ENCODE measurements at places on chromosomes 7 and 10. TPM values are rescaled to one million over a fixed set of nuclear protein-coding genes. Genes with fewer than 3 reads are reported as not detected.

Gene TMEM139
- total RNA-seq, result 1.2 TPM

Gene HOGA1
- not detected for total RNA-seq

Gene SLC29A4
- total RNA-seq, result 2.2 TPM

DNA sequence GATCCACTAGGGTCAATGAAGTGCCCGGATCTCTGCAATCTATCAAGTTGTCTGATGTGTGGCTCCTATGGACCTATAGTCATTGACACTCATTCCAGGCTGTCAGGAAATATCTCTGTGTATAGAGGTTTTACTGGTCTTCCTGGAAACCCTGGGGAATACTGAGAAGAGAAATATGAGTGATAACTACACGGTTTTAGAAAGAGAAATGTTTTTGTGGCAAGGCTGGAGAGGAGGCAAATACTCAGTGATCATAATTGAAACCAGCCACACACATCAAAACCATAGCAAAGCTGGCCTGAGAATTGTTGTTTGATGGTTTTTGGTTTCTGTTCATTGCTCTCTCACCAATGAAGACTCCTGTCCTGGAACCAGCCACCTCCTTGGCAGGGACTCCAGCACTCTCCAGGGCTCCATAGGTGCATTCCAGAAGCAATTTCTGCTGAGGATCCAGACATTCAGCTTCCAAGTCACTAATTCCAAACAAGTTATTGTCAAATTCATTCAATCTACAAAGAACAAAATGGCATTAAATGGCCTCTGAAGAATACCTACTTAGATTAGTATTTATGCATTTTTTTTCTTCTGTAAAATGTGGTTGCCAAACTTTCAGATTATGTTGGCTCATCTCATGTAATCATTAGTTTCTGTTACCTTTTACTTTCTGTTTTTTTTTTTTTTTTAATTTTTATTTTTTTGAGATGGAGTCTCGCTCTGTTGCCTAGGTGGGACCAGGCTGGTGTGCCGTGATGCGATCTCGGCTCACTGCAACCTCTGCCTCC is 108.6 kb upstream of the ABI1 start:
- no peaks in the 10 kb centered on the region for H3K27me3 ChIP-seq
- H3K27ac ChIP-seq, result no peak overlapping the region
- no peaks in the 10 kb centered on the region for H3K36me3 ChIP-seq

GRCh38 chr7:119254742-119255141 is 1018.2 kb upstream of the KCND2 start:
- no peak overlapping the region for H3K27ac ChIP-seq
- H3K36me3 ChIP-seq, result no peaks in the 10 kb centered on the region
- H3K27me3 ChIP-seq, result no peaks in the 10 kb centered on the region
- H3K4me1 ChIP-seq, result no peaks in the 10 kb centered on the region

DNA sequence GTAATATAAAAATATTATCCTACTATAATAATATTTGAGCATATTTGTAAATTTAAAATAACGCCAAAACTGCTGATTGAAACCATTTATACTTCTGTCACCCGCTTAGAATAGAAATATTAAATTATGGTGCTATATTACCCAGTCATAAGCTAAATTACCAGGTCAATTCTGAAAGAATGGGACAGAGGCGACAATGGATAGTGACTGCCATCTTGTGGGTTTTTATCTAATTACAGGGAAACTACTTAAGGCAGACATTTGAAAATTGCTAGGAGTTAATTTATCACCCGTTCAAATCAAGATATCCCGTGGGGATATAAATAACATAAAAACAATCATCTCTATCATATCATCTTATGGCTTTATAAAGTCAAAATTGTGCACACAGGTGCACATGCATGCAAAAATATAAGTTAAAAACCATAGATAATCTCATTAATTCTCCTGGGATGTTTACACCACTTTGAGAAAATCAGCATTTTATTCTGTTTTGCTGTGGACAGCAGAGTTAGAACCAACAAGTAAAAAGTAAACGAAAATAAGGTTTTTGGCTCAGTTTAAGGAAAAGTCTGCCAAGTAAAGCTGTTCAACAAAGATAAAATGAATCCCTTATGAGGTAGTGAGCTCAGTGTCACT is 41.3 kb upstream of the HPSE2 start:
- no peaks in the 10 kb centered on the region for H3K36me3 ChIP-seq
- DNase-seq, result no peak
- H3K27ac ChIP-seq, result no peak overlapping the region
- H3K4me3 ChIP-seq, result no peak overlapping the region

DNA sequence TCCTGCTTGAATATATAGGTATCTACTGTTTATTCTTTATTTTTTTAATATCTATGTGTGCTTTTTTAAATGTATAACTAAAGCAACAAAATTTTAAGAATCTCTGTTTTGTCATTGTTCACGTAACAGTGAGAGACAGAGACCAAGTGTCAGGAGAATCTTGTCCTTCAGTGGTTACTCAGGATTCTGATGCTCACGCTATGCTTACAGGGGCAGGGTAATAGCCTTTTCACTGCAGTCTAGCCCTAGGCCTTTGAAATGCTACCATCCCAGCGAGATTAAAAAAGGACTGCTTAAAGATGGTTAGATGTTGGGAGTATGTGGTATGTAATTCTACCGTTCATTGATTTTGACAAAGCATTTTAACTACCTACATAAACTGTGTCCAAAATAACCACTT is 71.6 kb upstream of the EGFR start:
- no peak for DNase-seq
- H3K4me3 ChIP-seq, result no peak overlapping the region
- no peaks in the 10 kb centered on the region for H3K27me3 ChIP-seq
- H3K4me1 ChIP-seq, result no peaks in the 10 kb centered on the region
- H3K36me3 ChIP-seq, result no peaks in the 10 kb centered on the region

DNA sequence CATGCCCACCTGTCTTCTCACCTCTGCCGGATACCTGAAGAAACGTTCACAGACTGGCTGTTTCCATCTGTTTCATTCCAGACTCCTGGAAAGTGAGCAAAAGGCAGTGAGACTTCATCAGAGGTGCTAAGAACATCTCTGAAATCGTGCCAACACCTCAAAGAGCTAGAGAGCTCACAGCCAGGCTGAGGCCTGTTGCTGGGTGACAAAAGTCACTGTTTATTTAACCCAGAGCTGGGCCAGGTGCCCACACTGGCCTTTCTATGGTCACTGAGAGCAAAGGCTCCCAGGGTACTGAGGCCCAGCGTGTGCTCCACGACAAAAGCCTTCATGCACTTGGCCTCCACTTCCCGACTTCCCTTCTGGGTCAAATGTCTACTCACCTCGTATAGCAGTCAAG is 3.7 kb upstream of the NANOS1 start:
- H3K27me3 ChIP-seq, result no peaks in the 10 kb centered on the region
- H3K4me1 ChIP-seq, result peaks cover 4% of the 10 kb centered on the region
- H3K4me3 ChIP-seq, result no peak overlapping the region
- no peak overlapping the region for H3K27ac ChIP-seq
- H3K36me3 ChIP-seq, result no peaks in the 10 kb centered on the region

All from spleen (tissue), 13 donors.